Caco-2 (cell line): ENCODE measurements at places on chromosomes 11 and 22.

DNA sequence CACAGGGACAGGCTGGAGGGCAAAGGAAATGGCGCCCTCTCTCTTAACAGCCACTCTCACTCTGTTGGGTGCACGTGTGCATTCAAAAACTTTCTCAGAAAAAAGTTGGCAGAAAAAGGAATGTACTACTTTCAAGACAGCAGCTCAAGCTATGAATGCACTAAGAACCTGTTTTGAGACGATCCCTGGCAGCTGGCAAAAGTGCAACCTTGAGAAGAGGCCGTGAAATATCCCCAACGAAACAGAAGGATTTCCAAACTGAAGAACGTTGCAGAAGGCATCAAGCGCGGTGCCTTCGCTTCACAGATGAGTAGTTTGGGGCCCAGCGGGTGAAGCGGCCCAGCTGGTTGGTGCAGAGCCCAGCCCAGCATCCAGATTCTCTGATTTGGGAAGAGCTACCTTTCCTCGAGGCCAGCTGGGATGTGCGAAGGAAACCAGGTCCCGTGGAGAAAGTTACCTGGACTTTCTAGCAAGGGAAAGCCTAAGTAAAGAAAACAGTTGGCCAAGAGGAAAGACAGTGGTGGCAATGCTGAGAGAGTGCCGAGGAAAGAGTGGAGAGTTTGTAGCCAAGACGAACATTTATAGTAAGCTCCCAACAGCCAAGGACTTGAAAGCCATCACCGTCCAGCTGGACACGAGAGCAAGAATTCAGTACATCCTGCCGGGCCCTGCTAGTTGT is 16.3 kb downstream of the IFT27 start:
- DNase-seq = no peak

- no peak for DNase-seq
These were observed 86.6 kb downstream of the RTL6 start for GRCh38 chr22:44411226-44412135.

DNA sequence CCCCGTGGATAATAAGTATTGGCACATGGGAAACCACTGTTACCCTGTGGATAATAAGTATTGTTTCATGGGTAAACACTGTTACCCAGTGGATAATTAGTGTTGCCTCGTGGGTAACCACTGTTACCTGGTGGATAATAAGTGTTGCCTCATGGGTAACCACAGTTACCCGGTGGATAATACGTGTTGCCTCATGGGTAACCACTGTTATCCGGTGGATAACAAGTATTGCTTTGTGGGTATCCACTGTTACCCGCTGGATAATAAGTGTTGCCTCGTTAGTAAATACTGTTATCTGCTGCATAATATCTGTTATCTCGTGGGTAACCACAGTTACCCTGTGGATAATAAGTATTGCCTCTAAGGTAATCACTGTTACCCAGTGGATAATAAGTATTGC is 25.5 kb upstream of the NXPE4 start:
- no peak for DNase-seq

DNA sequence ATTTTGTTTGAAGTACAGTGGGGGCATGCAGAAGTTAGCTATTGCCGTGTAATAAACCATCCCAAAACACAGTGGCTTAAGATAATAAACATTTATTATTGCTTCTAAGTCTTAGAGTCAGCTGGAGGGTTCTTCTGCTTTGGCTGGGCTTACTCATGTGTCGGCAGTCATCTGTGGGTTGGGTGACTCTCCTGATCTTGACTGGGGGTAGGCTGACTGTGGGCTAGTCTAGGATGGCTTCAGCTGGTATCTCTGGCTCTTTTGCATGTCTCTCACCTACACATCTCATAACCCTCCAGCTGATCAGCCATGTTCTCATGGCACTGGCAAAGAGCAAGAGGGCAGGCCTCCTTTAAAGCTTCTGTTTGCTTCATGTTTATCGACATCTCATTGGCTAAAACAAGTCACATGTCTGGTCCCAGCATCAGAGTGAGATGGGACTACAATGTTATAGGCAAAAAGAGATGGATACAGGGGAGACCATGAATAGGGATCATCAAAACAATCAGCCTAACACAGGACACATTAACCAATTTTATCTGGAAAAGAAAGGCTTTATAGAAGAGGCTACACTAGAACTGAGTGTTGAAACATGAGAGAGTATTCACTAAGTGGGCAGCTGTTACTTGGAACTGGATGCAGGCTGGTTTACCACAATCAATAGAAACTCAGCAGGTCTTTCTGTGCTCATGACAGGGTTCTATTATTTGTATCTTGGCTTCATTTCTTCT is 5.1 kb downstream of the LRRC51 start:
- DNase-seq = no peak

GRCh38 chr11:113272281-113272680 is 42.1 kb upstream of the TTC12 start:
- no peak for DNase-seq

- DNase-seq = peak; percentile 7
These were observed 49.6 kb upstream of the ALKBH3 start for GRCh38 chr11:43830928-43831440.

GRCh38 chr22:35037089-35037488 is 28.9 kb upstream of the ISX start:
- peak; percentile 8 for DNase-seq

- no peak for DNase-seq
These were observed 351.3 kb downstream of the LARGE1 start for GRCh38 chr22:33569018-33569417.

DNA sequence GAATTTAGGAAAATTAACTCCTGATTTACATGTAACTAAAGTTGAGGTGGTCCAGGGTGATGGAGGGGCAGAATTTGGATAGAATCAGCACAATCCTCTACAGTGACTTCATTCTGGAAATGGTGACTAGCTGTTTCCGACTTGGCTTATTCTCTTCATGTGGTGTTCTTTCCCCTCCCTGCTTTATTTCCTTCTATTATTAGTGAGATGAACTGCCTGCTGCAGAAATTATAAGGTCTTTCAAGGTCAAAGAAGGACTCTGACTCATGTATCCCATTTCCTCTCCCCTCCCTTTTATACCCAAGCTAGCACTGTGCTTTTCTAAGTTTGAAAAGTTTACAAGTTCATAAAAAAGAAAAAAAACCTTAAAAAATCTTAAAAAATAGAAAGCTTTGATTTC is 12.2 kb upstream of the MRPL17 start:
- DNase-seq = no peak
